ENCODE measurements at places on chromosomes 2 and 18.
A peak's percentile ranks its signal among the peaks of the same experiment; 100 is the strongest.

GRCh38 chr18:23189099-23189498 is 53.8 kb downstream of the CABLES1 start:
- no peak for DNase-seq

GRCh38 chr18:38930881-38931753 is 1365.5 kb upstream of the CELF4 start:
- no peak for DNase-seq

DNA sequence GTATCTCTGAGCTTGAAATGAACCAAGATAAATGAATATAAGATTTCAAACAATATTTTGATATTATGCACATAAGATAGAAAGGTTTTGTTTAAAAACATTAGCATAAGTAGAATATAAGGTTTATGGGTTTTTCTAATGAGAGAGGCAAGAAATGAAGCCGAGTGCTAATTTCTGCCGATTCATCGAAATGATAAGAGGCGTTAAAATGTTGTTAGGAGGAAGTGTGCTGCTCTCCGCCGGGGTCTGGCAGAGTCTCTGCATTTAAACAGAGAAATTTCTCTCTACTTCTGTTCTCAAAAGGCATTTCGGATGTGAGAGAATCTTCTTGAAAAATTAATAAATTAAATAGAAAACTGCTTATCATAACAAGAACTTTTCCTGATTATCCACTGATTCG is 83.6 kb downstream of the MRPS9 start:
- DNase-seq: no peak

DNA sequence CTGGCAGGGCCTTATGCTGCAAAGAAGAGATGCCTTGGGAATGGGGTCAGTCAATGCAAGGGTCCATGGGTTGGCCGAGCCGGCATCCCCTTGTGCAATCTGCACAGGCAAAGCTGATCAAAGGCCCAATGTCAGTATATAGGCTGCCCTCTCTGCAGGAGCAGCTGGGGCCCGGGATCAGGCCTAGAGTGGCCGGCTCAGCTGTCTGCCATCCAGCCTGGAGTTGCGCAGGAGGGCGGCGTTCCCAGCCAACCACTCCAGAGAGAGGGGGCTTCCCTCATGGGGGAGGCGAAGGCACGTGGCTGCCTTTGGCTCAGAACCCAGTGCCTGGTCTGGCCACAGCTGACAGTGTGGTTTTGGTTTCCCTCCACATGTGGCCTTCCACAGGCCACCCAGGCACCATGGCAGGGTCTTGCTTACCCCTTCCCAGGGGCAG is 3.9 kb downstream of the INPP5D start:
- DNase-seq: no peak

GRCh38 chr2:230348787-230349186 is 21.8 kb downstream of the SP140L start:
- no peak for DNase-seq

DNA sequence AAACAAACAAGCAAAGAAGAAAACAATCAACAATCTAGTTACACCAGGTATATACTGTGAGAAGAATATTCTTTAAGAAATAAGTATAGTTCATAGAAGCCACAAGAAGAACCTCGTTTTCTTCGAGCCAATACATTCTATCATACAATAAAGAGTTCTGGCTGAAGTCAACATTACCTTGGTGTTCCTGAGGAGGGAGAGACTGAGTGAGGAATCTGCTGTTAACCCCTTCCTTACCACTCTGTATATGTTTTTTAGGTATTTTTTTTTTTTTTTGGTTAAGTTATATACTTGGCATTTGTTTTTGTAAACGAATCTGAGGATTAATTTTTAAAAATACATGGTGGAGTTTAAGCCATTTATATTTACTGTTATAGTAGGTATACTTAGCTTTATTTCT is 412.5 kb downstream of the NUP35 start:
- no peak for DNase-seq

DNA sequence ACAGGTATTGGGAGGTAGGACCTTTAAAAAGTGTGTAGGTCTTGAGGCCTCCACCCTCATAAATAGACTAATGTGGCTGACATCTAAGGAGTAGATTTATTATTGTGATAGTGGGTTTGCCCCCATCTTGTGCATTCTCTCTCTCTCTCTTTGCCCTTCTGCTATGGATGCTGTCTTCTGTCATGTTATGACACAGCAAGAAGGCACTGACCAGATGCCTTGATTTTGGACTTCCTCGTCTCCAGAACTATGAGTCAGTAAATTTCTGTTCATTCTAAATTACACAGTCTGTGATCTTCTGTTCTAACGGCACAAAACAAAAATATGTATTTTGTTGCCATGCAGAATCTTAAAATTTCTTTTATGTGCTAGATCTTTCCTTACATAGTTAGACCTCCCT is 66.9 kb downstream of the ATAD2B start:
- DNase-seq: no peak

DNA sequence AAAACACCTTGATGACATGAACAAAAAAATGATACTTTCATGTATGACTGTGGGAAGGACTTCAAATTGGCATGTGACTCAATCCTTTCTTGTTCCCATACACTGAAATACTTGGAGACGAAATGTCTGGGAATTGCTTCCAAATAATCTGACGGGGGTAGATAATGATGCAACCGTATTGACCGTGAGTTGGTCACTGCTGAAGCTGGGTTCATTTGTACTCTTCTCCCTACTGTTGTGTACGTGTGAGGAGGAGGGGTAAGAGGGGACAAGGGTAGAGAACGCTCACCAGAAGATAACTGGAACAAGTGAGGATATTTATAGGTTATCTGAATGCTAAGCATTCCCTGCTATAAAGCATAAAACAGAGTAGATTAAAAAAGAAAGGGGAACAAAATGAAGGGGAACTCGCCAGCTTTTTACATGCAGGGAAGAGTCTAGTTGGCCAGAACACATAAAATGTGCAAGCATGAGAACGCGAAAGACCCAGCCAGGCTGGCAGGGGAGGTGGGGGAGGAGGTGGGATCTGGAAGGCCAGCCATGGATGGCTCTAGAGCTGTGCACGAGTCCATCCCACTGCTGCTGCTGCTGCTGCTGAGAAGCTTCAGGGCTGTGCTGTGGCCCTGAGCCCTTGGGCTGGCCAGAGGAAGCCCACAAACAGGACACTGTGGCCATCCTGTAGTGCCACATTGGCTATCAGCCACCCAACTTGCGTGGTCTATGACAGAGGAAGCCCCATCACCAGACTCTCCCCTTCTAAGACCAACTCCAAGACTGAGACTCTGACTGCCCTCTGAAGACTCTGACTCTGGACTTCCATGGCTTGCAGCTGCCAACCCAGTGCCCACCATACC is 15.2 kb upstream of the CETN1 start:
- DNase-seq: no peak

- DNase-seq: no peak
Measured at GRCh38 chr2:54999182-54999581, 51.1 kb downstream of the RTN4 start.

- no peak for DNase-seq
Measured at GRCh38 chr2:1775511-1776035, 31.3 kb upstream of the PXDN start.

DNA sequence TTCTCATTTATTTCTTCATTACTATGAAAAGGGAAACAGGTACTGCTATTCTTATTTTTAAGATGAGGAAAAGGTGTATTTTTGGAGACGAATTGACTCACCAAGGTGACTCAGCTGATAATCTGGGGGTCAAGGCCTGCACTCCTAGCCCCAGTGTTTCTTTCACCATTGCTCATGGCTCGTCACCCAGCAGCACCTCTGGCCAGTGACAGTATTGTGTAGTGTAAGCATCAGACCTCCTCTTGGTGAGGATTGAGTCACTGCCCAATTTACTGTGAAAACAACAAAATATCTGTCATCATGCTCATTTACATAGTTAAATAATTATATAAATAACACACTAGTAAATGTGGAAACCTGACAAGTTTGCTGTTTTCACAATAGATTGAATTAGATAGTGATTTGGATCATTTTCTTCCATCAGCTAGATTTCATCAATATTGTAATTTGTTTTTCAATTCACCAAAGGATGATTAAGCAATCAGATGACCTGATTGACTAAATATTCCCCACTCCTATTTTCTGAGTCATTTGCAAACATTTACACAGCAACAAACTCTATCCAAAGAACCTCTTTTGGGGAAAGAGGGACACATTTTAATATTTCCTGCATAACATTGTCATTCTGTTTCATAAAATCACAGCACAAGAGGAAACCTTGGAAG is 492.8 kb upstream of the RAB12 start:
- no peak for DNase-seq

- no peak for DNase-seq
Measured at GRCh38 chr2:80168037-80168436, 136.5 kb downstream of the LRRTM1 start.

DNA sequence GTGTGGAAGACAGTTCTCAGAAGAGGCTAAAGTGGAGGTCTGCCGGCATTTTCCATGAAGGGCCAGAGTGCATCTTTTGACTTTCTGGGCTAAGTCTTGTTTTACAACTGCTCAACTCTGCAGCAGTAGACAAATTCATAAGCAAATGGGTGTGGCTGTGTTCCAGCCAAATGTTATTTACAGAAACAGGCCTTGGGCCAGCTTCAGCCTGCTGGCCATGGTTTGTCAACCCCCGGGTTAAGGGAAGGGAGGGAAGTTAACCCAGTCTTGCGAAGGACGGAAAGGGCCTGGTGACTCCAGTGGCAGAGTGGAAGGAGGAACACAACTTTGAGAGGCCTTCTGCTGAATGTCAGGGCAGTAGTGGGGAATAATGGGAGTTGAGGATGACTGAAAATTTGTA is 34.3 kb upstream of the NCKAP5 start:
- no peak for DNase-seq

DNA sequence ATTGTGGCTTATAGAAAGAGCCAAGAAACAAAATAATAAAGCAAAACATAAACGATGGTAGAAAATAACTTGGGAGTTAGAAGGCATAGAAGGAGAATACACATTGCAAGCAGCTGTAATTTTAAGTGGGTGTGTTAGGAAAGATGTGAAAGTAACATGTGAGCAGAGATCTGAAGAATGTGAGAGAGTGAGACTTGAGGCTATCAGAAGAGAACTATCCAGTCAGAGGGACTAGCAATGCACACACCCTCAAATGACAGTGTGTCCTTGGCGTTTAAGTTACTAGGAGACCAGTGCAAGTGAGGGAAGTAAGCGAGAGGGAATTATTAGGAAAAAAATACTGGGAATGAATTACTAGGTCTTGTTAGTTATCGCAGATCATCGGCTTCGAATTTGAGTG is 304.9 kb downstream of the DSEL start:
- DNase-seq: no peak

- no peak for DNase-seq
Measured at GRCh38 chr18:80109676-80110078, 615 bp downstream of the ADNP2 start.

GRCh38 chr18:77544792-77545191 is 295.1 kb downstream of the GALR1 start:
- no peak for DNase-seq

DNA sequence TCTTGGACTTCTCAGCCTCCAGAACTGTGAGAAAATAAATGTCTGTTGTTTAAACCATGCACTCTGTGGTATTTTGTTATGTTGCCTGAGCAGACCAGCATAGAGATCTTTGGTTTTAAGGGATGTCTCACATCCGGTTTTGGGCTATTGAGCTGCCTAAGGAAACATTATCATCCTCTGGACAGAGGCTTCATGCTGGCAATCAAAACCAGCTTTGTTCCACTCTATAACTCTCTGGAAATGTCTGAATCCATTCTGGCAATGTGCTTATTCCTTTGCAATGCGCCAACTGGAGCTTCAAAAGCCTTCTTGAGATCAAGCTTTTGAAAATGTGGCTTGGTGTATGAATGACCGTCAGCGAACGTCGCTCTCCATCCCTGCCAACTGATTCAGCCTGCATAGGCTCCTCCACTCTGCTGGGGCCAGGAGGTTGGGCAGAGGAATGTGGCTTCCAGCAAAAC is 183.6 kb upstream of the MGAT5 start:
- no peak for DNase-seq

DNA sequence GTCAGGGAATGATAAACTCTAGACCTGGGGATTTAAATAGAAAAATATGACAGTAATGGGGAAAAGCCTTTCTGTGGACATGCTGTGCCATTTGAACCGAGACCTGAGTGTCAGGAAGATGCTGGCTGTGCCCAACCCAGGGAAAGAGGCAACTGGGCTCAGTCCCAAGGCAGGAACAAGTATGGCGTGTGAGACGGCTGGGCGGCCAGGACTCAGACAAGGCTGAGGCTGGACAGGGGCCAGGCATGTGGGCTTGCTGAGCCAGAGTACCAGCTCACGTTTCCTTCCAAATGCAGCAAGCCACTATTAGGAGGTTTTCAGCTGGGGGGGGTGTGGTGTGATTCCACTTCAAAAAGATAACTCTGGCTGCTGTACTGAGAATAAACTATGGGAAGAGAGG is 92.4 kb downstream of the INPP5D start:
- DNase-seq: no peak

DNA sequence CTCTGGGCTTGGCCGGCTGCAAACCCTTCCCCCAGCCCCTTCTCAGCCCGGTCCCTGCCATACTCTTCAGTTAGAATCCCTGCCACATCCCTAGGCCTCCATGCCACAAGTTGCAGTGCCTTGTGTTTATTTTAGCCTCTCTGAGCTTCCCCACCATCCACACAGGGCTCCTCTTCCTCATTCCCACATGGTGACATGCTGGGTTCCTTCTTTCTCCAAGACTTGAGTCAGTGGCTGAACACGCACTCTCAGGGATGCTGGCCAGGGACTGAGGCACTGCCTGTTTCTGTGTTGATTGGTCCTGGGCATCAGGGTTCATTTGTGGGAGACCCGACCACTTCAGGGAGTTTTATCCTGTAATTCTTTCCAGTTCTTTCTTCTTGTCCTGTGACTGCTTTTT is 56.3 kb downstream of the KCNS3 start:
- no peak for DNase-seq

GRCh38 chr2:119760237-119760955 is 674 bp downstream of the PTPN4 start:
- peak; percentile 7 for DNase-seq

GRCh38 chr18:78517328-78517727 is 462.3 kb upstream of the SALL3 start:
- DNase-seq: no peak

DNA sequence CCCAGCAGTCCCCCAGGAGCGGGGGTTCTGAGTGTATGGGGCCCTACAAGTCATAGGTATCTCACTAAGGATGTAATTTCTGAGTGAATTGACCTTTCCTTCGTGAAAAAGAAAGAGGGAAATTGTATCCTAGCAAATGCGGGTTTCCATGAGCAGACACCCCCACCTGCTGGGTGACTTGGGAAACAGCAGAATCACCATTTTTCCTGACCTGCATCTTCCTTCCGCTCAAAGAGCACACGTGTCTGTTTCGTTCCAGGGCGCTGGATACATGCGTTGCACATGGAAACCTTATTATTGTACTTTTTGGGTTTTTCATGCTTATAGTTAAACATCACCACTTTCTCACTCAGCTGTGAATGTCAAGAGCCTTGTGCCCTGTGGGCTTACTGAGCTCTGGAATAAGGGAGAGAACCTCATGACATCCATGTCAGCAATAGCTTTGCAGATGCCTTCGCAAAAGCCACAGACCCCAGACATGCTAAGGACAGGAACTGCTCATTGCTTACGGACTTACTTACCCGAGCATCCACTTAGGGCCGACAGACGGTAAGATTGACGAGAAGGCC is 132.8 kb downstream of the TPO start:
- no peak for DNase-seq
